ENCODE measurements at places on chromosomes 1 and 21.
A peak's percentile ranks its signal among the peaks of the same experiment; 100 is the strongest.

DNA sequence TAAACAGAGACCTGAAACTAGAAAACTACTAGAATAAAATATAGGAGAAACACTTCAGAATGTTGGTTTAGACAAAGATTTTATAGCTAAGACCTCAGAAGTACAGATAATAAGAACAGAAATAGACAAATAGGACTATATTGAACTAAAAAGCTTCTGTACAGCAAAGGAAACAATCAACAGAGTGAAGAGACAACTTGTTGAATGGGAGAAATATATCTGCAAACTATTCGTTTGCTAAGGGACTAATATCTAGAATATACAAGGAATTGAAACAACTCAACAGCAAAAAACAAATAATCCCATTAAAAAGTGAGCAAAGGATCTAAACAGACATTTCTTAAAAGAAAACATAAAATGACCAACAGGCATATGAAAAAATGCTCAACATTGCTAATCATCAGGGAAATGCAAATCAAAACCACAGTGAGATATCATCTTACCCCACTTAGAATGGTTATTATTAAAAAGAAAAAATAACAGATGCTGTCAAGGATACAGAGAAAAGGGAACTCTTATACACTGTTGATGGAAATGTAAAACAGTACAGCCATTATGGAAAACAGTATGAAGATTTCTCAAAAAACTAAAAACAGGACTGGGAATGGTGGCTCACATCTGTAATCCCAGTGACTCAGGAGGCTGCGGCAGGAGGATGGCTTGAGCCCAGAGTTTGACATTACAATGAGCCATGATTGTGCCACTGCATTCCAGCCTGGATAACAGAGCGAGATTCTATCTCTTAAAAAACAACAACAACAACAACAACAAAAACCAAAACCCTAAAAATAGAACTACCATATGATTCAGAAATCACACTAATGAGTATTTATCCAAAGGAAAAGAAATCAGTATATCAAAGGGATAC, 37.3 kb upstream of the ZSWIM5 start:
- no peaks in the 10 kb centered on the region for H3K36me3 ChIP-seq
- H3K4me1 ChIP-seq, result no peaks in the 10 kb centered on the region
- H3K27ac ChIP-seq, result no peak overlapping the region
- DNase-seq, result no peak
- H3K27me3 ChIP-seq, result no peaks in the 10 kb centered on the region

DNA sequence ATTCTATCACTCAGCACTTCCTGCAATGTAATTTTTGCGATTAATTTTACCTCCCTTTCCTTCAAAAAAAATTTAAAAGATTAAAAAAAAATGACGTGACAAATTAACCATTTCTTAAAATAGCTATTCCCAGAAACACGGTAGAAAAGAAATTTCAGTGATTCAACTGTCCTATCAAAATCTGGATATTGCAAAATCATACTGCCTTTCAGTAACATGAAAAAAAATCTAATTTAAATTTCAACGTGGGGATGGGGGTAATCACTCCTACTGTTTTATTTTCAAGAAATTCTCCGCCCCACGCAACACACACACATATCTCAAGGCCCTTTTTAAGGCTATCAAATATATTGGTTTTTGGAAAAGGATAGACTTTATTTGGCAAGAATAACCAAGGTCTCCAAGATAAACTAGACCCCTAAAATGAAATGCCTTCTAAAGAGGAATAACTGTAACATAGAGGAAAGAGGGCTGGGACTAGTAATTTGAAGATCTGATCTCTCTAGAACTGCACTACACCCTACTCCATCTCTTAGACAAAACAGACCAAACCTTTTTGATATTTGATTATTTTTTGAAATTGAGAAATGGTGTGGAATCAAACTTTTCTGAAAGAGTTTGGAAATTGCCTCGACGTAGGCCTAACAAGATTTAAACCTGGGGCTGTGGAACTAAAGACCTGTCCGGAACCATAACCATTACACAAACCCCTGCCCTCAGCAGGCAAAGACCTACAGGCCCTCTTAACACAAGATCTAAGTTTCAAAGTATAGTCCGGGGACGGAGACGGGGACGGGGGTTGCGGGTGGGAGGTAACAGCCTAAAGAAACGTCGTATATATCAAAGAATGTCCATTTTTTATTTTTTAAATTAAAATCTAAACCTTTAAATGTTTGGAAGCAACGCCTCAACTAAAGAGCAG, 941 bp downstream of the ARNT start:
- no peaks in the 10 kb centered on the region for H3K27me3 ChIP-seq
- peaks cover 4% of the 10 kb centered on the region for H3K36me3 ChIP-seq
- no peak for DNase-seq
- H3K4me1 ChIP-seq, result no peaks in the 10 kb centered on the region
- H3K4me3 ChIP-seq, result peak overlapping the region; percentile 88

DNA sequence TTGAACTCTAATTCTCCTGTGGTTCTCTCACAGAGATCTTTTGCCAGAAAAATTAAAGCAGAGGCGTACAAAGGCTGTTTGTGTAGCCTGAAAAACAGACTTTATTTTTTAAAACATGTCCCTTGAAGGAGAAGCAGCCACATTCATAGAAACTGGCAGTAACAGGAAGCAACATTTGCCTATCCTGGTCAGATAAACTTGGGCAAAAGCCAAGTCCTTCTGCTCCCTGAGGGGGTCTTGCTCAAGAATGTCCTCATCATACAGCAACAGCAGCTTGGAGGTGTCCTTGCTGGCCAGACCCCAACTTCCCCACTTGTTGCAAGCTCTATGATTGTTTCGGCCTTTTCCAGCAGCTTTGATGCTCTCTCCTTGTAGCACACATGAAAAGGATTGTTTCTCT, 36.3 kb downstream of the MSTO1 start:
- no peak overlapping the region for H3K27ac ChIP-seq
- H3K27me3 ChIP-seq, result no peaks in the 10 kb centered on the region
- no peak overlapping the region for H3K4me3 ChIP-seq

DNA sequence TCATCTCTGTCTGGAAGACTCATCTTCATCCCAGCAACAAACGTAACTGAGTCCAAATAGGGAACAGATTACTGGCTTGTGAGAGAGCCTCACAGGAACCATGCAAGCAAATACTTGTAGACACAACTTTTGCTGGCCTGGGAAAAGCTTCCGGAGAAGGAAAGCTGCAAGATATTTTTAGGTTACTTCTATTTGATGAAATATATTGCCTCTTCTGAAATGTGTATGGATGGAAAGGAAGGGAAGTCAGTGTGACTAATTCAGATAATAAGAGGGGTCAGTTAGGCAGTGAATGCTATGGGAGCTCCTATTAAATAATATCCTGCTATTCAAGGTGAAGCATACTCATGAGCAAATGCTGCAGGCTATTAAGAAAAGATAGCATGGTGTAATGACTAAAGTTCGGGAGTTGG, 20.4 kb upstream of the FGGY start:
- no peak for DNase-seq
- H3K27me3 ChIP-seq, result no peaks in the 10 kb centered on the region
- peaks cover 3% of the 10 kb centered on the region for H3K4me1 ChIP-seq
- H3K27ac ChIP-seq, result no peak overlapping the region
- H3K36me3 ChIP-seq, result no peaks in the 10 kb centered on the region
- H3K4me3 ChIP-seq, result no peak overlapping the region

GRCh38 chr1:220887520-220888416, 8.5 kb downstream of the HLX start:
- no peak overlapping the region for H3K27ac ChIP-seq
- H3K36me3 ChIP-seq, result no peaks in the 10 kb centered on the region
- peaks cover 96% of the 10 kb centered on the region for H3K27me3 ChIP-seq
- H3K4me1 ChIP-seq, result peaks cover 6% of the 10 kb centered on the region
- no peak overlapping the region for H3K4me3 ChIP-seq

- H3K36me3 ChIP-seq, result no peaks in the 10 kb centered on the region
- H3K4me1 ChIP-seq, result peaks cover under 1% of the 10 kb centered on the region
- no peaks in the 10 kb centered on the region for H3K27me3 ChIP-seq
- no peak for DNase-seq
Measured at GRCh38 chr21:39800311-39800710, 55.3 kb downstream of the IGSF5 start.

DNA sequence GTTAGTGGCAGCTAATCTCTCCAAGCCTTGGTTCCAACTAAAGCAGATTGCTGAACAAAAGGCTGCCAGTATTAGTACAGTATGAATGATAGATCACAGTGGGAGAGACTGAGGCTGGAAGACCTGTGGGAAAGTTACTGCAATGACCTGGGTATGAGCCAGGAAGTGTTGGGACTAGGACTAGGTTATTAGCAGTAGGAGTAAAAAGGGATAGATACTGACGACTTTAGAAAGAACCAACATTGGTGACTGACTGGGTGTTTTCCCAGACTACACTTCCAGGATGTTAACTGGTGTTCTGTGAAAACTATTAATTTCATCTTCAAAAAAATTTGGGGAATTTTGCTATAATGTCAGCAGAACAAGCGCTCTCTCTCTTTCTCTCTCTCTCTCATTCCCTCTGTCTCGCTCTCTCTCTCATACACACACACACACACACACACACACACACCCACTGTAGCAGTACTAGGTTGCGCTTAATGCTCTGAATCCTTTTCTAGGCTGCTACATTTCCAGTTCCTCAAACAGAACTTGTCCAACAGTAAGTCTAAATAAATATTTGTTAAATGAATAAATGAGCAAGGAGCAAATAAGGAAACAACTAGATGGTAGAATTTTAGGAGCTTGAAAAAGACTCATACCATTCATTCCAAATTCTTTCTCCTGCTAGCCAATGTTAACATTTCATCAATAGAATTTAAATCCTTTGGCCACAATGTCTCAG, 47.6 kb upstream of the RGS8 start:
- no peak for DNase-seq
- H3K27ac ChIP-seq, result no peak overlapping the region
- H3K27me3 ChIP-seq, result no peaks in the 10 kb centered on the region
- H3K4me1 ChIP-seq, result peaks cover 4% of the 10 kb centered on the region
- H3K4me3 ChIP-seq, result no peak overlapping the region

GRCh38 chr1:4101459-4102161, 201.5 kb upstream of the C1orf174 start:
- no peak overlapping the region for H3K27ac ChIP-seq
- no peaks in the 10 kb centered on the region for H3K27me3 ChIP-seq
- H3K4me1 ChIP-seq, result no peaks in the 10 kb centered on the region
- H3K36me3 ChIP-seq, result no peaks in the 10 kb centered on the region
- H3K4me3 ChIP-seq, result no peak overlapping the region

DNA sequence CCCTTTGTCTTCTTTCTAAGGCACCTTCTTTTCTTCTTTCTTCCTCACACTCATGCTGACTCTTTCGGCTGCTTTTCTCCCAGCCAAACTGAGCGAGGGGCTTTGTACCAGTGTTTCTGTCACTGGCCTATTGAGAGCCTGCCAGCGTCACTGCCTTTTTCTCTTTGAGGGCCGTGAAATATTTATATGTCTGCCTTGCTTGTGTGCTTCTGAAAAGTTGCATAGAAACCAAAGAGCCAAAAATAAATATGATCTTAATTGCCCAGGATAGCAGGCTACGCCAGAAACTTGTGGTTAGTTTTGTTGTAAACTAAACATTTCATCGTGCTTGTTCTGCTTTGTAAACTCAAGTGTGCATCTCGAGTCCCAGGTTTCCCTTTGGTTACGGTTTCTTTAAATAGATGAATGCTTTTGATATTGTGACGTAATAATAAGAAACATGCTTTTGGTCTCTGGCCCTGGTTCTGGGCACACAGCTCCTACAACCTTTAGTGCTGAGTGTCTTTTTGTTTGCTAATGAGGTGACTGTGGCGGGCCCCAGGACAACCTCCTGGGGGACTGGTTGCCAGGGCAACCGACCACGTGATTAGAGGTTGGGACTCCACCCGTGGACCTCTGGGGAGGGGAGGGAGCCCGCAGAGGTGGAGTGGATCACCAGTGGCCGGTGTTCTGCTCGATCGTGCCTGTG, 10.8 kb downstream of the SLC37A1 start:
- H3K4me3 ChIP-seq, result no peak overlapping the region
- peaks cover 14% of the 10 kb centered on the region for H3K4me1 ChIP-seq
- peak; percentile 19 for DNase-seq
- H3K27me3 ChIP-seq, result no peaks in the 10 kb centered on the region

GRCh38 chr1:175373786-175374623, 181.4 kb upstream of the KIAA0040 start:
- H3K36me3 ChIP-seq, result no peaks in the 10 kb centered on the region
- H3K4me3 ChIP-seq, result no peak overlapping the region
- no peaks in the 10 kb centered on the region for H3K27me3 ChIP-seq
- peaks cover 14% of the 10 kb centered on the region for H3K4me1 ChIP-seq
- no peak overlapping the region for H3K27ac ChIP-seq

- H3K27ac ChIP-seq, result no peak overlapping the region
- H3K27me3 ChIP-seq, result no peaks in the 10 kb centered on the region
- H3K4me1 ChIP-seq, result peaks cover 6% of the 10 kb centered on the region
Measured at GRCh38 chr1:68202239-68202832, 30.0 kb downstream of the WLS start.

GRCh38 chr1:3267550-3268270, 186.8 kb upstream of the ARHGEF16 start:
- H3K36me3 ChIP-seq, result no peaks in the 10 kb centered on the region
- H3K4me3 ChIP-seq, result no peak overlapping the region
- no peak for DNase-seq
- H3K4me1 ChIP-seq, result no peaks in the 10 kb centered on the region

- H3K4me3 ChIP-seq, result no peak overlapping the region
- H3K27ac ChIP-seq, result no peak overlapping the region
- H3K27me3 ChIP-seq, result no peaks in the 10 kb centered on the region
Measured at GRCh38 chr1:16474166-16474800, 33.8 kb downstream of the NECAP2 start.

GRCh38 chr1:29823561-29823960, 587.2 kb downstream of the PTPRU start:
- no peak for DNase-seq
- H3K27ac ChIP-seq, result no peak overlapping the region
- H3K4me1 ChIP-seq, result no peaks in the 10 kb centered on the region
- no peaks in the 10 kb centered on the region for H3K36me3 ChIP-seq
- H3K27me3 ChIP-seq, result no peaks in the 10 kb centered on the region
- H3K4me3 ChIP-seq, result no peak overlapping the region

DNA sequence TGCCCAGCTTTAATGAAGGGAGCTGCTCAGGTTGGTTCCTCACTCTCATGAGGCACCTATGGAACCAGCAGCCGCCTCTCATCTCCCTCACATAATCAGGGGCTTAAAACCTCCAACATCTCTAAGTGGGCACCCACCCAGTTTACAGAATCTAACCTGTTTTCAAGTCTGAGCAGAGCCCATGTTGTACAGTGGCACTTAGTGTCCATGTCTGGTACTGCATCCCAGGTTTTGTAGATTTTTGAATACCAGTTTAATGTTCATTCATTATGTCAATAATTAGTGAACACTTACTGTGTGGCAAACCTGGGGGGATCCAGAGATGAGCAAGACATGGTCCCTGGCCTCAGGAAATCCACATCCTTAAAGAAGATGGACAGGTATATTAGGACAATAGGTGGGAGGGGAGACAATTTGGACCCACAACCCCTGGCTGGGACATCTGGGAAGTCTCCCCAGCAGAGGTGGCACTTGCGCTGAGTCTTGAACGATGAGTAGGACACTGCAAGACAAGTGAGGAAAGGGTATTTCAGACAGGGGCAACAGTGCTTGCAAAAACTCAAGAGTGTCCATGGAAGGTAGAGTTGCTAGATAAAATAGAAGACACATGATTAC, 83.3 kb downstream of the LACTBL1 start:
- no peaks in the 10 kb centered on the region for H3K27me3 ChIP-seq
- no peaks in the 10 kb centered on the region for H3K4me1 ChIP-seq
- no peak overlapping the region for H3K4me3 ChIP-seq
- DNase-seq, result no peak
- H3K36me3 ChIP-seq, result no peaks in the 10 kb centered on the region
- H3K27ac ChIP-seq, result no peak overlapping the region

- H3K27ac ChIP-seq, result no peak overlapping the region
- H3K4me1 ChIP-seq, result peaks cover 2% of the 10 kb centered on the region
- H3K4me3 ChIP-seq, result no peak overlapping the region
- peaks cover 42% of the 10 kb centered on the region for H3K36me3 ChIP-seq
Measured at GRCh38 chr1:37697737-37698136, 5.4 kb downstream of the CDCA8 start.
